Activated T-helper 1 cell treated with anti-CD3 and anti-CD28 coated beads, Interleukin-2, amount 50 U/mL, for 16 hours (primary cell): ENCODE measurements at places on chromosomes 16 and 17.

GRCh38 chr17:39115135-39115534 lies 36.3 kb downstream of the PLXDC1 start:
- no peak for DNase-seq

DNA sequence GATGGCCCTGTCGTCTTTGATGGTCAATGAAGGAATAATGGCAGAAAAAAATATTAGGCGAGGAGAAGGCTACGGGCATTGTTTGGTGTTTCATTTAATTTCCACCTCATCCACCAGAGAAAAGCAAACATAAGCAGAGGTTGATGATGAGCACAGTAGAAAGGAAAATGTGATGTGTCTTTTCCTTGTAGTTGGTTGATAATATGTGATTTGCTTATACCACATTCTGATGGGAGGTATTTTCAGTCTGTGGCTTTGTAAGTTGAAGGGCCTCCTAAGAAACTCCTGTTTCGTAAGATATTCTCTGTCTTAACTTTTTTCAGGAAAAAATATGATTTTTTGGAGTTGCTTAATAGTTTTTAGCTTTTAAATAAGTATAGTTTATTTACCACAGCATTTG lies 215.7 kb downstream of the PRKCA start:
- DNase-seq, result no peak

- DNase-seq, result no peak
Observed at GRCh38 chr16:35296962-35297653, 1837.7 kb downstream of the TP53TG3F start.

DNA sequence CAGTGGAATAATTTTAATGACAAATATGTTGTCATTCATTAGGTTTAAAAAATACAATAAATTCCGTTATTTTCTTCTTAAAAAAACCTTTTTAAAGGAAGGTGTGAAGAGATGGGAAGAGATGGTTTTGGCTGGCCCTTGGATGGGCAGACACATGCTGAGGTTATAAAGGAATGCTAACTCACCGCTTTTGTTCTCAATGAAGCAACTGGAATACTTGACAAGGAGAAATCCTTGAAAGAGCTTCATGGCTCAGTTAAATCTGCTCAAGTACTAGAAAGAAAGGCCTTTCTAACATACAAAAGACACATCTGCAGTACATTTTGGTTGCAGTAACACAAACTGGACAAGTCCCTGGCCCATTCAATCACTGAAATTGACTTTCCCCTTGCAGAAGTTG lies 158.3 kb upstream of the KCNJ16 start:
- no peak for DNase-seq

- no peak for DNase-seq
Observed at GRCh38 chr17:10081571-10082169, 116.7 kb downstream of the GAS7 start.

- DNase-seq, result no peak
Observed at GRCh38 chr17:7238420-7239090, 702 bp downstream of the PHF23 start.

DNA sequence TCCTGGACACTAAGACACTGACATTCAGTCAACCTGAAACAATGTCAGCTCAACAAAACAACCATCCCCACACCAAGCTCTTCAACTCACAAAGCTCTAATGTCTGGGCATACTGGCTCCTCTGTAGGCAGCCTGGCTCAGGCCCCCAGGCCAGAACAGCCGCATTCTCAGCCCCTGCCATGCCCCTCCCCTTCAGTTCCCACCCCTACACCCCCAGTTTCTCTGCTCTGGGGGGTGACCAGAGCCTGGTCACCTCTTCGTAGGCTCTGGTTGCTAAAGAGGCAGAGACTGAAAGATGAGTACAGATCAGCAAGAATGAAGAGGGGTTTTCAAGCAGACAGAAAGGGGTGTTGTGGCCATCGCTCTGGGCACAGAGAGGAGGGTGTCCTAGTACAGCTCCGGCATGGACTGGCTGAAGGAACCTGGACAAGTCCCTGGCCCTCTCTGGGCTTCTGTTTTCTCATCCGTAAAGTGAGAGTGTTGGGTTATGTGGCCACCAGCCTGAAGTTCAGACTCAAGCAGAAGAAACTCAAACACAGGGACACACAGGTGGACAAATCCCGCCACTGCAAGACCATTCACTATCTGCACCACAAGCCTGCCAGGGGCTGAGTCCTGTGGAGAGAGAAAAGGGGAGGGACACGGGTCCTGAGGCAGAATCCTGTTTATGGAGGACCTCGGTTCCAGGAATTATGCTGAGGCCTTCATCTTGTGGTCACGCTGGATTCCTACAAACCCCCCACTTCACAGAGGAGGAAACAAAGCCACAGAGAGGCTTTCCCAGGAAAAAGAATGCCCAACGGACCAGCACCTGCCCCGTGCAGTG lies 987 bp upstream of the SLC4A1 start:
- DNase-seq, result no peak

DNA sequence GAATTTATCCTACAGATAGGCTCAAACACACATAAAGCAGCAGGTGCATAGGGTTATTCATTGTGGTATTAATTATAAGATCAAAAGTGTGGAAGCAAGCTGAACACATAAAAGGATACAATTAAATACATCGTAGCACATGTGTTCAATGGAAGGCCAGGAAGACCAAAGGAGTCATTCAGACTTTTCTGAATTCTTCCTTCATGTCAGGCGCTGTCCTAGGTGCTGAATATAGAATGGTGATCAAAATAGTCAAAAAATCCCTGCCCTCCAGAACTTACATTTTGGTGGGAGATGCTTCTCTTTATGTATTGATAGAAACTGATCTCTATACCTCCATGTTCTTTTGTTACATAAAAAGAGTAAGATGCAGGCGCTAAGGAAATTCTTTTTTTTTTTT lies 439.0 kb upstream of the ASIC2 start:
- DNase-seq, result no peak

DNA sequence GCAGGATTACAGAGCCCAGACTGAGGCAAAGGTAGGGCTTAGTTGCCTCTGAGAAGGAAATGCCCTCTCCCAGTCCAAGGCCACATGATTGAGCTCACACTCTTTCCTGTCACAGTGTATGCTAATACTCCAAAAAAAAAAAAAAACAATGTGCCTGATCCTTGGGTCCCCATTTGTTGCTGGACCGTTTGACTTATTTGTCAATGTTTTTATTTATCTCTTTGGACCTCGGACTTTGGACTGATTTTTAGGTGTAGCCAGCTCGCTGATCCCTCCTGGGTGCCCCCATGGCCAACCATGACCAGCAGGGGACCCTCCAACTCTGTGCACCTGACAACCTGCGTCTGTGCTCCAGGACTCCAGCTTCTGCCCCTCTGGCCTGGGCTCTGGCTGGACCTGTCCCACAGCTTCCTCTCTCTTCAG lies 622 bp upstream of the CCL16 start:
- no peak for DNase-seq

GRCh38 chr17:7916808-7917207 lies 719 bp upstream of the RNF227 start:
- DNase-seq, result no peak

GRCh38 chr17:46910179-46910927 lies 12.6 kb upstream of the GOSR2 start:
- no peak for DNase-seq

- no peak for DNase-seq
Observed at GRCh38 chr17:36074365-36074764, 10.3 kb downstream of the CCL18 start.

- no peak for DNase-seq
Observed at GRCh38 chr17:72658675-72659074, 433.8 kb downstream of the SLC39A11 start.

- DNase-seq, result no peak
Observed at GRCh38 chr17:76049836-76050537, 22.3 kb downstream of the SRP68 start.
